ENCODE measurements at places on chromosomes 12 and 14. TPM values are rescaled to one million over a fixed set of nuclear protein-coding genes. Genes with fewer than 3 reads are reported as not detected.

- DNase-seq: peak; percentile 54
Observed at GRCh38 chr12:98422812-98423211, 92.6 kb upstream of the TMPO start.

DNA sequence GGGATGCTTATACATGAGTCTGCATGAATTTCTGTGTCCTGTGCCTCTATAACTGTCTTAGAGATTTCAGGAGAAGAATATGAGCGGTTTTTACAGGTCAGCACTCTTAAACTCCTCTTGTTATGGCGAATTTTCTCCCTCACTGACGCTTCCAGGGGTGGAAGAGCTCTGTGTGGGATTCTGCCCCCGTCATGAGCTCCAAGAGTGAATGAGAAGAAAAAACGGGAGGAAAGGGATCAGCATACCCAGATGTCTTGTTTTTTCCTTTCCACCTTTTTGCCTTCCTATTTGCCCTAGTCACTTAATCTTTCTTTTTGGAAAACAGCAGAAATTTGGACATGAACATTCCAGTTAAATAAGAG lies 651 bp downstream of the PFKM start:
- no peak for DNase-seq

- DNase-seq: no peak
Observed at GRCh38 chr12:104257913-104258472, 42.4 kb downstream of the TXNRD1 start.

DNA sequence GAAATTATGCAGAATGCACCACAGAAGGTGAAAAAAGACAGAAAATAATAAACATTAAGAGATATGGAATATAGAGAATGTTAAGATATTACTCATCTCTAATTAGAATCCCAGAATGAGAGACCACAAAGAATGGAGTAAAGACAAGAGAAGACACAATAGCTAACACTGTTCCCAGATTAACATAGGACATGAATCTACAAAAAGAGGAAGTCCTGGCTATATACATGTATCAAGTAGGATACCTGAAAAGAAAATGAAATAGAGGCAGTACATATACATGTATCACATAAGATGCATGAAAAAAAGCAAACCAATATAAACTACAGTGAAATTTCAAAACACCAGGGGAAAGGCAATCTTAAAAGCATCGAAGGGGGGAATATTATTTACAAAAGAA lies 5.6 kb upstream of the EPS8 start:
- DNase-seq: no peak

DNA sequence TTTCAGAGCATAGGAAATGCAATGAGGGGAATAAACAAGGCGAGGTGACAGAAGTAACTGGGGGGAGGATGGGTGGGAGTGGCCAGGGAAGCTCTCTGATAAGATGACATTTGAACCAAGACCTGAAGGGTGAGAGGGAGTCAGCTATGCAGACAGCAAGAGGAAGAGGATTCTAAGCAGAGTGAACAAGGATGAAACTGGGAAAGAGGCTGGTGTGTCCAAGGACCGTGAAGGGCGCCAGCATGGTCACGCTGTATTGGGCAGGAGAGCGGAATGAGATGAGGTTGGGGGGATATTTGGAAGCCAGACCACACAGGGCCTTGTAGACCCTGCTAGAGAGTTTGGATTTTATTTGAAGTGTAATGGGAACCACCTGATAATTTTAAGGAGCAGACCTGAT lies 10.5 kb upstream of the PPP1R1A start:
- DNase-seq: no peak

DNA sequence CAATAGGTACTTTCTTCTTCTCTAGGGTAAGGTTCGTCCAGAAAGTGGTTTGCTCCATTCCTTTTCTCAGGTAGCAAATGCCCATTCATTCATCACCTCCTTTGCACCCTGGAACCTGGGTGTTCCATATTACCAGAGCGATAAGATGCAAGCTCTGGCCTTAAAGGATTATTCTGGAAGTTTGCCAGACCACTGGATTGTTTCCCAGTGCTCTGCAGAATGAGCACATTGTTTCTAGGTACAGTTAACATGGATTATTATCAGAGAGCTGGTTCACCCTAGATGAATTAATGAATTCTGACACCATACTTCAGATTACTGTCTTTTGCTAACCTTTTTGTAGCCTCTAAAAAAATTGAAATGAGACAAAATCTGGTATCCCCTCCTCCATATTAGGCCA lies 170.9 kb upstream of the BMP4 start:
- no peak for DNase-seq

GRCh38 chr14:70809225-70810219 lies at the start of gene MAP3K9:
Gene MAP3K9, minus strand, starts transcription at chr14:70809513. Its CDS starts 342 bp downstream, at chr14:70809171.
- peak; percentile 97 for DNase-seq

Gene OTUB2
- polyA plus RNA-seq: 2.2 TPM

Gene CMA1
- not detected for polyA plus RNA-seq

- DNase-seq: peak; percentile 10
Observed at GRCh38 chr14:26598672-26599131, 869 bp upstream of the NOVA1 start.

Gene ASCL1
- not detected for polyA plus RNA-seq

- DNase-seq: peak; percentile 91
Observed at GRCh38 chr14:95442633-95443021, 73.8 kb downstream of the SYNE3 start.

DNA sequence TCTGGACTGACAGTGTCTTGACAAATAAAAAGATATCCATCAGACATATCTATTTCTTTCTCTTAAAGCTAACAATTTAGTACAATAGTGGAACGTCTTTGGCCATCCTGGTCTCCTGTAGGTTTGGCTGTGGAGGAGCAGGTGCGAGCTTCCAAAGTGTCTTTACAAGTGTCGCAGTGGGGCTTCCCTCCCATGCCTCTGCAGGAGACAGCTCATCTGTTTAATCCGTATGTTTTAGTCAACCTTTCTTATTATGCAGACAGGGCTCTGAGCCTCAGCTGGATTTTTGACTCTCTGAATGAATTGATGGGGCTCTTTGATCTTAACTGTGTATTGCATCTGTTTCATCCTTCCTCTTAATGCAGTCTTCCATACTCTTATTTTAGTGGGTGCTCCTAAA lies 57.5 kb downstream of the RMST start:
- no peak for DNase-seq

Gene LALBA
- not detected for polyA plus RNA-seq

GRCh38 chr12:52305921-52306705 lies 14.8 kb upstream of the KRT81 start:
- DNase-seq: peak; percentile 30

GRCh38 chr12:2297658-2298057 lies 244.9 kb downstream of the CACNA1C start:
- no peak for DNase-seq

- DNase-seq: no peak
Observed at GRCh38 chr12:66482351-66483203, 180.3 kb downstream of the HELB start.
